ENCODE measurements at places on chromosomes 12 and 14.

- DNase-seq: no peak
Observed at GRCh38 chr12:56723889-56724700, 1.0 kb downstream of the NACA start.

GRCh38 chr14:103574104-103574503 lies 11.3 kb downstream of the COA8 start:
- no peak for DNase-seq

- no peak for DNase-seq
Observed at GRCh38 chr14:22432348-22432976, 156.6 kb downstream of the DAD1 start.

GRCh38 chr14:39768589-39768988 lies 336.4 kb upstream of the FBXO33 start:
- DNase-seq: no peak

DNA sequence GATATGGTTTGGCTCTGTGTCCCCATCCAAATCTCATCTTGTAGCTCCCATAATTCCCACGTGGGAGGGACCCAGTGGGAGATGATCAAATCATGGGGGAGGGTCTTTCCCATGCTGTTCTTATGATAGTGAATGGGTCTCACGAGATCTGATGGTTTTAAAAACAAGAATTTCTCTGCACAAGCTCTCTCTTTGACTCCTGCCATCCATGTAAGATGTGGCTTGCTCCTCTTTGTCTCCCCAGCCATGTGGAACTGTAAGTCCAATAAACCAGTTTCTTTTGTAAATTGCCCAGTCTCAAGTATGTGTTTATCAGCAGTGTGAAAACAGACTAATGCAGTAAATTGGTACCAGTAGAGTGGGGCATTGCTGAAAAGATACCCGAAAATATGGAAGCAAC lies 146.2 kb downstream of the DPF3 start:
- DNase-seq: no peak

GRCh38 chr14:38103542-38104225 lies 104.0 kb upstream of the SSTR1 start:
- DNase-seq: no peak

GRCh38 chr12:100174495-100174894 lies 26.1 kb upstream of the ACTR6 start:
- DNase-seq: no peak

- DNase-seq: no peak
Observed at GRCh38 chr12:25716842-25717241, 163.8 kb upstream of the LMNTD1 start.

GRCh38 chr12:11981121-11981733 lies 89.5 kb upstream of the BCL2L14 start:
- peak; percentile 26 for DNase-seq

GRCh38 chr12:130266751-130267150 lies 70.9 kb upstream of the PIWIL1 start:
- no peak for DNase-seq

DNA sequence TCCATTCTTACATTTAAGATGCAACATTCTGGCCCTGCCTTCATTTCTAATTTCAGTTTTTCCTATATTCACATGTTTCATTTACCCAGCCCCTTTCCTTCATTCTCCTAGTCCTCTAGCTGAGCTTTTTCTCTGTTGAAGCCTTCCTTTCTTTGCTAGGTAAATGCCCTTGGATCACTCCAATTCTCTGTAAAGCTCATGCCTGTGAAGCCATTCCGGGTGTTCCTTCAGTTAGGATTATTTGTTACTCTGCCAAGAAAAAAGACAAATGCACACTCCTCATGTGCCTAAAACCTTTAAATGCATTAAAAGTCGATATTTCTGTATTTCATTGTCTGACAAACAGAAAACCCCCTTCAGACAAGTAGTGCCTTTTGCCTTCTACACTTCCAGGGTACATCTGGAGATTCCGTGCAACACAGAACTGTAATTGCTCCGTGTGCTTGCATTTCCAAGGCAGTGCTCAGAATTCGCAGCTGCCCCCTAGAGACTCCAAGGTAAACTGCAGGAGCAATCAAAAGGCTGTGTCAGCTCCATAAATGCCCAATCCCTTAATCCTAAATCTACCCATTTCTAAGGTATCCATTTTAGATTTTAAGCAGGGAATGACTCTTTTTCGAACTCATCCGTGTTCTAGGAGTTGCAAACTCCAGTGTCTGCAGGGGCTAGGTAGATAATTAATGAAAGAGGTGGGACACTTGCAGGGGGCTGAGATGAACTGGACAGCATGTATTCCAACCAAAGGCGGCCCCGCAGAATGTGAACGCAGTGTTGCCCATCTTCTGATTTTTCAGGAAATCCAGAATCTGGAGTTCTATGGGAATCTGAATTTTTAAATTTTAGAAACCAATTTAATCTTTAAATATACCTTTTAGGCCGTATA lies 320.2 kb downstream of the GRIN2B start:
- DNase-seq: peak; percentile 1

All from stimulated activated CD4-positive, alpha-beta T cell treated with anti-CD3 and anti-CD28 coated beads, Interleukin-2, amount 100 ng/mL, for 4 hours (primary cell).